K562 (cell line): ENCODE measurements at places on chromosomes 7 and 10. TPM values are rescaled to one million over a fixed set of nuclear protein-coding genes. Genes with fewer than 3 reads are reported as not detected.
A peak's percentile ranks its signal among the peaks of the same experiment; 100 is the strongest.

Gene ADAP1
- 0.47 and 0.54 TPM in 2 replicates for total RNA-seq

Gene TSC22D4
- total RNA-seq = 102 and 107 TPM in 2 replicates

Gene ENO4
- total RNA-seq = not detected in 2 replicates

Gene ELOVL3
- 0.86 and 1.2 TPM in 2 replicates for total RNA-seq

Gene TMEM196
- total RNA-seq = not detected in 2 replicates

Gene LRRN3
- total RNA-seq = 0.20 and 0.35 TPM in 2 replicates

Gene GPR37
- 0.07 TPM in 1 of 2 replicates, not detected in the other for total RNA-seq

Gene PTF1A
- total RNA-seq = not detected in 2 replicates

DNA sequence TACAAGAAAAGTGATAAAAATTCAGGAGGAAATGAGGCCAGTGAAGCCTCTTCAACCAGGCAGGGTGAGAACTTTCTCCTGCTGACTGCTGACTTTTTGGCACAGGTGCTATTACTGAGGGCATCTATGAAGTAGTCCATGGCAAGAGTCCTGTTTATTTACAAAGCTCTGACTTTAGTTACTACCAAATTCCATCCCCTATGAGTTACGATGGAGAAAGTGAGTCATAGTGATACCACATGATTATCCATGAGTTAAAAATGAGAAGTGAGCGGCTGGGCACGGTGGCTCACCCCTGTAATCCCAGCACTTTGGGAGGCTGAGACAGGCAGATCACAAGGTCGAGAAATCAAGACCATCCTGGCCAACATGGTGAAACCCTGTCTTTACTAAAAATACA lies 19.9 kb downstream of the CCDC3 start:
- DNase-seq = no peak
- no peak overlapping the region for H3K4me3 ChIP-seq
- H3K27me3 ChIP-seq = peaks cover 11% of the 10 kb centered on the region; the same call in 1 of the 2 replicates
- no peaks in the 10 kb centered on the region for H3K36me3 ChIP-seq

GRCh38 chr10:94093286-94093905 lies 99.7 kb downstream of the PLCE1 start:
- H3K27me3 ChIP-seq = 0 out of 2 replicates have a peak, but pooled peaks cover 5% of the 10 kb centered on the region
- no peak for DNase-seq
- H3K36me3 ChIP-seq = no peaks in the 10 kb centered on the region
- H3K27ac ChIP-seq = no peak overlapping the region
- no peaks in the 10 kb centered on the region for H3K4me1 ChIP-seq

DNA sequence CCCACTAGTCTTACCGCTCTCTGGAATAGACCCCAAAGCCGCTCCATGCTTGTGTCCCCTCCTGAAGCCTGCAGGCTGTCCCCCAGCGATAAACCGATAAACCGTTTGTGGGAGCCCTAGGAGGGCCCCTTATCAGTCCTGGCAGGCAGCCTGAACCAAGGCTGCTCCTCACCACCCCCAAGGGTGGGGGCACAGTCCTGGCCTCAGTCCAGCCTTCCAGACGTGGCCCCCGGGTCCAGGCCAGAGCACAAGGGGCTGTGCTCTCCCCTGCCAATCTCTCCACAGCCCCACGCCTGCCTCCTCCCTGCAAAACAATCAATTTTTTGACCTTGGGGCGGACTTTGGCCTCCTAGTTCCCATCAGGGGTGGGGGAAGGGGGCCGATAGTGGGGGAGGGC lies at the start of gene TFR2:
TSS of gene TFR2 (minus strand) at position 90 of the 397 bp plus-strand sequence. CDS start at position 47, 43 bp downstream.
- peaks cover 25% of the 10 kb centered on the region for H3K4me1 ChIP-seq
- peaks cover 10% of the 10 kb centered on the region for H3K36me3 ChIP-seq
- peak within 1 kb of the TSS; percentile 98 for H3K27ac ChIP-seq

GRCh38 chr10:132368881-132369635 lies 27.9 kb upstream of the PWWP2B start:
- no peaks in the 10 kb centered on the region for H3K36me3 ChIP-seq
- peaks cover 49% of the 10 kb centered on the region for H3K27me3 ChIP-seq

DNA sequence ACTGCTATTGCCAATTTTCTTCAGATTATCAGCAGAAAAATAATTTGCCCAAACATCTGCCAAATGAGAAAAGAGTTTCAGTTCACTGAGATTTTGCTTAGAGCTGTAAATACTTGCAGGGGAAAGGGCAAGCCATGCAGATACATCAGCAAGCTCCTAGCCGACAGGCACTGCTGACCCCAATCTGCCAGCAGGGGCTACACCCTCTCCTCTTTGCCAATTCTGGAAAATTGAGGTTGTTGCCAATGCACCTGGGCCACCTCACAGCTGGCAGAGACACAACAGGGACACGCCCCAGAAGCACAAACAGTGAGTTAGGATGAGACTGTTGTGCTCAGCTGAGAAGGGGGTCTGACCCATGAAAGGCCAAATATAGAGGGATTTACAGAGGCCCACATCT lies 129.5 kb upstream of the MYO3A start:
- H3K36me3 ChIP-seq = no peaks in the 10 kb centered on the region
- H3K27me3 ChIP-seq = peaks cover 4% of the 10 kb centered on the region; the same call in 1 of the 2 replicates
- DNase-seq = no peak
- no peak overlapping the region for H3K4me3 ChIP-seq
- H3K4me1 ChIP-seq = no peaks in the 10 kb centered on the region
- no peak overlapping the region for H3K27ac ChIP-seq

DNA sequence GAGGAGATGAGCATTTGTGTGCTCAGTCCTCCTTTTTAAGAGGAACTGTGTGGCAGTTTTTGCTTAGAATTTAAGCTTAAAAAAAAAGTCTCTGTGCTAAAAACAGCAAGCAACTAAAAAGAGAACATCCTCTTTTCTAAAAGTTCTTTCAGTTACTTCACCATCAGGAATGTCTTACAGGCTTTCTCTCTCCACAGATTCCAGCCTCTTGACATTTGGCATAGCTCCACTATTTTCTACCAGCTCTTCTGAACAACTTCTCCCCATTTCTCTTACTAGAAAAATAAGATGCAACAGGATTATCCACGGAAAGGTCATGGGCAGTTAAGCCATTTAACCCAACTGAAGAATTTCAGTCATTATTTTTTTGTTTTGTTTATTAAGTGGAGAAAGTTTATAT lies 13.2 kb downstream of the PCLO start:
- no peak overlapping the region for H3K27ac ChIP-seq
- H3K4me3 ChIP-seq = no peak overlapping the region
- DNase-seq = no peak
- no peaks in the 10 kb centered on the region for H3K4me1 ChIP-seq
- no peaks in the 10 kb centered on the region for H3K27me3 ChIP-seq

GRCh38 chr7:92075455-92076158 lies 58.7 kb downstream of the CYP51A1 start:
- no peak overlapping the region for H3K27ac ChIP-seq
- H3K36me3 ChIP-seq = peaks cover 28% of the 10 kb centered on the region
- no peak overlapping the region for H3K4me3 ChIP-seq
- DNase-seq = no peak

- H3K4me3 ChIP-seq = no peak overlapping the region
- H3K27ac ChIP-seq = no peak overlapping the region
- H3K27me3 ChIP-seq = peaks cover 9% of the 10 kb centered on the region; the same call in 1 of the 2 replicates
- H3K4me1 ChIP-seq = no peaks in the 10 kb centered on the region
Measured at GRCh38 chr10:126242397-126243260, 145.6 kb downstream of the ADAM12 start.

GRCh38 chr7:115267503-115267902 lies 345.6 kb downstream of the MDFIC start:
- no peak overlapping the region for H3K27ac ChIP-seq
- DNase-seq = no peak
- no peaks in the 10 kb centered on the region for H3K36me3 ChIP-seq
- no peaks in the 10 kb centered on the region for H3K27me3 ChIP-seq

DNA sequence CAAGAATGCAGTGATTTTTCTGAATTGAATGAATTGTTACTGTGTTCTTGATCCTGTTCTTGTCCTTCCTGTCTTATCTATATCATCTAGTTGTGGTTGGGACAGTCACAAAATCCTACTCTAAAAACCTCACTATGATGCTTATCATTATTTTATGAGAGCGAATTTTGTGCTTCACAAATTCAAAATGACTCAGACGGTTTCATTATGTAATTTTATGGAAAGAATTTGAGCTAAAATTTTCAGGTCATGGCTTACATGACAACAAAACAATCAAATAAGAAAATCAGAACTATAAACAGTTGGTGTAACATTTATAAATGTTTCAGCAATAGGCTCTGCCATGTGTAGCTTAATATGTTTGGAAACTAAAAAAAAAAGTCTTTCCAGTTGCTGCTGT lies 6.9 kb downstream of the PRKAR2B start:
- no peak overlapping the region for H3K4me3 ChIP-seq
- H3K36me3 ChIP-seq = peaks cover 44% of the 10 kb centered on the region

- no peak overlapping the region for H3K4me3 ChIP-seq
- H3K4me1 ChIP-seq = no peaks in the 10 kb centered on the region
- H3K36me3 ChIP-seq = no peaks in the 10 kb centered on the region
- peaks cover 25% of the 10 kb centered on the region for H3K27me3 ChIP-seq
- DNase-seq = no peak
Measured at GRCh38 chr7:131218727-131219128, 108.9 kb upstream of the MKLN1 start.

- H3K27me3 ChIP-seq = no peaks in the 10 kb centered on the region
- peaks cover 15% of the 10 kb centered on the region for H3K4me1 ChIP-seq
- no peaks in the 10 kb centered on the region for H3K36me3 ChIP-seq
- H3K27ac ChIP-seq = peak overlapping the region; percentile 92
Measured at GRCh38 chr10:21526860-21527597, 1.5 kb upstream of the SKIDA1 start.

DNA sequence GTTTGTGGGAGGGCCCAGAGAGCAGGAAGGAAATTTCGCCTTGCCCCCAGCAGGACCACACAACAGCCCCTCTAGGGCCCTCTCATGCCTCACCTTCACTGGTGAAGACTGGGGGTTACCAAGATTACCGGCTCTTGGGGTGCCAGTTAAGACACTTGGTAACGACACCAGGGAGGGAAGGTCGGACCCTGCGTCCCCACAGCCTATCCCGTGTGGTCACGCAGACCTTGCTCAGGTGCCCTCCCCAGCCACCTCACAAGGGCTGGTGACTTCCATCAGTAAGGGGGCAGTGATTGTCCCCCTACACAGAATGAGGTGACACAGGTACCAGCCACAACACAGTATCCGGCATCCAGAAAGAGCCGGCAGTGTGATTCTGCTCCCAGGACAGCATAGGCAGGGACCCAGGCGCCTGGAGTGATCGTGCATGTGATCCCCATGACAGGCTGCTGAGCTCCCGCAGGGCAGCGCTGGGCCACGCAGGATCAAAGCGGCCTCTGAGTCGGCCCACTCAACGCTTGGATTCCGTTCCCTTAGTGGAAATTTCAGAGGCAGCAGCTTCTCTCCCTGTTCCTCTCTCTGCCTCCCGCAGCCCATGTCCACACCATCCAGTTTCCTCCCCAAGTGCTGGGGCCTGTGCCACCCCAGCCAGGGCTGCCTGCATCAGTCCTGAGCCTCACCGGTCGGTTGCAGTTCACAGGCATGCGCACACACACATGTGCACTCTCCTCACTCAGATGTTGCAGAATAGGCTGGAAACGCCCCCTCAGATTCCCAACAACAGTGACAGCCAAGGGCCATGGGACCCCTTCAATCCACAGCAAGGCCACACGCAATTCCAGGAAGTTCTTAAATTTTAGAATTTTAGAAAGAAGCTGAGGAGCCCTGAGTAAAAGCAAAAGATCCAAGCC lies 35.8 kb downstream of the CAMK2B start:
- no peak overlapping the region for H3K4me3 ChIP-seq
- no peaks in the 10 kb centered on the region for H3K36me3 ChIP-seq
- H3K27me3 ChIP-seq = peaks cover 86% of the 10 kb centered on the region
- H3K27ac ChIP-seq = no peak overlapping the region
- H3K4me1 ChIP-seq = peaks cover 24% of the 10 kb centered on the region

- H3K4me1 ChIP-seq = no peaks in the 10 kb centered on the region
- no peaks in the 10 kb centered on the region for H3K27me3 ChIP-seq
Measured at GRCh38 chr7:95330204-95330960, 6.0 kb upstream of the PON1 start.

GRCh38 chr10:35480142-35480541 lies 125.0 kb upstream of the GJD4 start:
- H3K36me3 ChIP-seq = peaks cover 14% of the 10 kb centered on the region; the same call in 2 of the 3 replicates
- DNase-seq = no peak
- H3K27ac ChIP-seq = no peak overlapping the region
- H3K4me1 ChIP-seq = no peaks in the 10 kb centered on the region
- H3K27me3 ChIP-seq = no peaks in the 10 kb centered on the region

- no peak overlapping the region for H3K4me3 ChIP-seq
- no peak overlapping the region for H3K27ac ChIP-seq
- peak; percentile 65 for DNase-seq
- no peaks in the 10 kb centered on the region for H3K36me3 ChIP-seq
- no peaks in the 10 kb centered on the region for H3K4me1 ChIP-seq
Measured at GRCh38 chr7:29408841-29409243, 154.8 kb upstream of the PRR15 start.

- H3K36me3 ChIP-seq = no peaks in the 10 kb centered on the region
- no peak overlapping the region for H3K4me3 ChIP-seq
- H3K4me1 ChIP-seq = no peaks in the 10 kb centered on the region
- DNase-seq = no peak
Measured at GRCh38 chr10:104862-105565, 30.2 kb upstream of the ZMYND11 start.
